Activated CD4-positive, CD25-positive, alpha-beta regulatory T cell (primary cell): ENCODE measurements at places on chromosomes 11 and 22.

GRCh38 chr11:88402784-88403183 lies 65.2 kb upstream of the CTSC start:
- DNase-seq, result no peak

DNA sequence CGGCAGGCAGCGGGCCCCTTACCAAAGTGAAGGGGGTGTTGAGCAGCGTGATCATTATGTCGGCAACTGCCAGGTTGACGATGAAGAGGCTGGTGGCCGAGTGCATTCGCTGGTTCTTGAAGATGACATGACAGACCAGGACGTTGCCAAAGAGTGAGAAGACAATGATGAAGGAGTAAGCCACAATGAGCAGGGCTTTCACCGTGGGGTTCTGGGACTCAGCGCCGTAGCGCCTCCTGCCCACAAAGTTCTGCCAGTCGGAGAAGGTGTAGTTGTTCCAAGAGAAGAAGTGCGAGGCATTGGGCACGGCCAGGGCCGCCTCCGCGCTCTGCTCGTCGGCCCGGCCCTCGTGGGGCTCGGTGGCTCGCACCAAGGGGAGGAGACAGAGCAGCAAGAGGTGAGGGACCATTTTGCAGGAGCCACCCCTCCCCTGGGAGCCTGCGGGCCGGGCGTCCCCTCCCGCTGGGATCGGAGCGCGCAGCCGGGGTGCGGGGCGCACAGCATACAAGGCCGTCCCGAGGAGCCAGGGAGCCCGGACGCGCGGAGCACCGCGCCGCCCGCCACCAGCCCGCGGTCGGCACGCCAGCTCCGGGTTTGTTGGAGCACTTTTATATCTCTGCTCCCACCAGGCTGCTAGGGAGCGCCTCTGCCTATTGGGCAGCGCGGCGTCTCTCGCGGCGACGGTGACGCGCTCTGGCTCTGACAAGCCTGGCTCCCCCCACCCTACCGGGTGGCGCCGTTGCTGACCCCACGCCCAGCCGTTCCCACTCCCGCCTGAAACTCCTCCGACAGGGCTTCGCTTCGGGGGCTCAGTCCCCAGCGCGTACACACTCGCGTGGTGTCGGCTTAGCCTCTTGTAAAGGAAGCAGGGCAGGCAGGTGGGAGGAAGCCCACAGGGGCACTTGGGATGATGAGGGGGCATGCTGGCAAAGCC lies at the start of gene GPR83:
Gene GPR83 (minus strand): TSS at position 581 of the 934 bp plus-strand sequence. CDS start 172 bp downstream, at position 409.
- no peak for DNase-seq

- DNase-seq, result no peak
These were observed 5.5 kb downstream of the KIAA0930 start for GRCh38 chr22:45235101-45235777.

GRCh38 chr11:113332638-113333329 lies 18.4 kb downstream of the TTC12 start:
- DNase-seq, result no peak

- DNase-seq, result no peak
These were observed 452 bp downstream of the BIRC3 start for GRCh38 chr11:102317768-102318103.

DNA sequence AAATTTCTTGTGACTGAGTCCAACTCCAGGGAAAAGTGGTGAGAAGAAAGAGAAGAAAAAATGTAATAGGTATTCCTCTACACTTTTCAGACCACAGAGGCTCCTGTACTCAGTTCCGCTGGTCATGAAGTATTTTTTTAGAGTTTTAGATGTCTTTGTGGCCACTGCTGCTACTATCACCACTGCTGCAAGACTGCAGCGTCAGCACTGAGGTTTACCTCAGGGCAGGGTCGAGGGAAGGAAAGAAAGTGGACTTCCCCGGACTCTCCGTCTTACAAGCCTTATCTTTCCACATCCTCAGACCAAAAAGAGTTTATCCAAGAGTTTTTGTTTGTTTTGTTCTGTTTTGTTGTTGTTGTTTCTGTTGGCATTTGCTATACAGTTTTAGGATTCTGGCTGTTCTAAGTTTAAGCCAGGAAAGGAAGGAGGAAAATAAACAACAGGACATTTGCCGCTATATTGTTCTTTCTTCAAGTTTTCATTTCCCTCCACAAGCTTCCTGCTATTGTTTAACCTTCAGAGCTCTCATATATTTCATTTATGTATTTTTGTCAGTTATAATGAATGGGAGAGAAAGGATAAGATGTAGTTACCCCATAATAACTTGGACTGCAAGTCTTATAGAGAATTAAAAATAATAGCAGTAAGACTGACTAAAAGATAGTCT lies 919.3 kb downstream of the NTM start:
- DNase-seq, result no peak

GRCh38 chr11:7967826-7968225 lies 2.6 kb upstream of the NLRP10 start:
- DNase-seq, result no peak

- DNase-seq, result no peak
These were observed 158.4 kb downstream of the MYO18B start for GRCh38 chr22:25900390-25900789.

- no peak for DNase-seq
These were observed 56.0 kb upstream of the OR5AK2 start for GRCh38 chr11:56932572-56933220.

- no peak for DNase-seq
These were observed 68.5 kb downstream of the ADM start for GRCh38 chr11:10373340-10373739.

GRCh38 chr11:127383026-127383425 lies 382.5 kb upstream of the KIRREL3 start:
- no peak for DNase-seq

GRCh38 chr11:78438298-78438975 lies 20.8 kb upstream of the GAB2 start:
- DNase-seq, result no peak

- DNase-seq, result no peak
These were observed 458.0 kb upstream of the ARHGAP42 start for GRCh38 chr11:100229086-100229485.

- DNase-seq, result no peak
These were observed 971.9 kb downstream of the BRD1 start for GRCh38 chr22:48855593-48856307.

- DNase-seq, result no peak
These were observed 57.7 kb downstream of the FLRT1 start for GRCh38 chr11:64093233-64094039.

DNA sequence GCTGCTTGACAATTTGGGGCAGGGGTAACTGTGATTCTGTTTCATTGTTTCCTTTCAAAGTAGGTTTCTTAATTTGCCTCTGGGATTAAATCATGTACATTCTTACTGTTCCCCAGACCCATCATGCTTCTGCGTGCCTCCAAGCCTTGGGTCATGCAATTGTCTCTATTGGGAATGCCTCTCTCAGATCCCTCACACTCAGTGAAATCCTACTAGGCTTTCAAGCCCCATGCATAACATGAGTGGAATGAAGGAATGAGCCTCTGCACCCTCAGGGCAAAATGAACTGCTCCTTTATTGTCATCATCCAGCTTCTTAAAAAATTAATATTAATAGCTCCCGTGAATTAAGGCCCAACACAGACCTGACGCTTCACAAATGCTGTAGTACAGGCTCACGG lies 381.7 kb downstream of the TENM4 start:
- DNase-seq, result no peak

DNA sequence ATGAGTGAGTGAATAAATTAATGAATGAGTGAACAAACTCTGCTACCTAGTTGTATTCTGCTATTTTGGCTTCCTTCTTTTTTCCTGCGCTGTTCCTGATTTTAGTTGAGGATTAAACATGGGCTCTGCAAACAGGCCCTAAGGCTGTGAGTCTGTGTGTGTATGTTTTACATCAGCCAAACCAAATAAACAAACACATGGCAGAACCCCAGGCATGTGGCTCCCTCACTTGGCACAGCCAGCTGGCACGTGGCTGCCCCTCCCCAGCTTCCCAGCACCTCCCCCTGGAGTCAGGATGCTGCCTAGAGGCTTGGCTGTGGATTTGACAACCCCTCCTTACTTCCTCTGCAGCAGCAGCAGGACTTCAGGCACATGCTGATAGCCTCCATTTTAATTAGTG lies 593.2 kb downstream of the INSC start:
- DNase-seq, result no peak
